ENCODE measurements at places on chromosomes 3 and 15. TPM values are rescaled to one million over a fixed set of nuclear protein-coding genes. Genes with fewer than 3 reads are reported as not detected.

GRCh38 chr3:112979244-112979832 lies 4.4 kb upstream of the CD200R1 start:
- no peaks in the 10 kb centered on the region for H3K4me1 ChIP-seq
- H3K27ac ChIP-seq: no peak overlapping the region
- peak; percentile 56 for DNase-seq
- peaks cover 20% of the 10 kb centered on the region for H3K27me3 ChIP-seq

DNA sequence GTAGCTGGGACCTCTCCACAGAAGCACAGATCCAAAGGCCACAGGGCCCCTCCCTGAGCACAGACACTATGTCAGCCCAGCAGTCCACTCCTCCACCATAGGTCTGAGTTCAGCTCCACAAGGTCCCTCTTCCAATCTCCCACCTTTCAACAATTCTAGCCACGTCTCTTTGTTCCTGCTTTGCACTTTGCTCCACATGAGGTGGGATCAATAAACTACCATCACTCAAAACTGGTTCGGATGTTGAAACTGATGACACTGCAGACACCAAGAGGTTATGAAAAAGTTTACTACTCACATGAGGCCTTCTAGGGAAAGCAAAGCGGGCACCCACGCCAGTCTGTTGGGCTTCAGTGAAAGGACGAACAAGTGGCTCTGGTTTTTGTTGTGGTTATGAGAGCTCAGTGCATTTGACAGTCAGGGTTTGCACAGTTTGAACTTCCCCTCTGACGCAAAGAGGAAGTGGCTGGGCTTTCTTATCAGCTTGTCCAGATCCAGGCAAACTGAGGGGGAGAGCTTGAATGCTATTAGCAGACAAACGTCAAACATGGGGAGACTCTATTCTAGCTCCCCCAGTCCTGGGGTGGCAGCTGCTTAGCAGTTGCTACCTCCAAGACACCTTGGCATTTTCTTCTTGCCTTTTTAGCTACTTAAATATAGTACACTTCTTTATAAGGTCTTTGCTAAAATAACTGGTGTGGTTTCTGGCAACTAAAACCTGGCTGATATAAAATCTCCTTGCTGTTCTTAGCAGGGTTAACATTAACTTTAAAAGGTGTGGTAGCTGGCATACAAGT lies 37.8 kb downstream of the ZNF445 start:
- H3K4me3 ChIP-seq: no peak overlapping the region
- no peaks in the 10 kb centered on the region for H3K27me3 ChIP-seq
- DNase-seq: no peak
- H3K4me1 ChIP-seq: no peaks in the 10 kb centered on the region

Gene PCYT1A
- total RNA-seq: 78.1 TPM

- peak; percentile 59 for DNase-seq
- no peak overlapping the region for H3K4me3 ChIP-seq
- H3K27me3 ChIP-seq: no peaks in the 10 kb centered on the region
These were observed 279.3 kb upstream of the CTNNB1 start for GRCh38 chr3:40920041-40920440.

Gene NR2E3
- total RNA-seq: 0.56 TPM

DNA sequence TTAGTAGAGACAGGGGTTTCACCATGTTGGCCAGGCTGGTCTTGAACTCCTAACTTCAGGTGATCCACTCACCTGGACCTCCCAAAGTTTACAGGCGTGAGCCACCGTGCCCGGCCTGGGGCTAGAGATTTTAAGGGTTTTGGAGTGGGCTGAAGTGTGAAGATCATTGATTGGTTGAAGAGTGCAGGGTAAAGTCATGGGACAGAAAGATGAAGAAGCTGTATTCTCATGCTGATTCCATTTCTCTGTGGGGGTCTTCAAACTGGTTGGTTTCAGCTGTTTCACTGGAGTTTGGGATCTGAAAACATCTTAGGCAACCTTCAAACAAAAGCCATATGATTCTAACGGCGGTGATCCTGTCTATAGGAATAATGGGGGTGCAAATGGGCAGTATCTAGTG lies 52.1 kb downstream of the GATM start:
- H3K4me3 ChIP-seq: no peak overlapping the region
- H3K27ac ChIP-seq: no peak overlapping the region
- no peaks in the 10 kb centered on the region for H3K4me1 ChIP-seq
- no peaks in the 10 kb centered on the region for H3K36me3 ChIP-seq
- H3K27me3 ChIP-seq: peaks cover 17% of the 10 kb centered on the region

GRCh38 chr3:34678575-34678974 lies 880.1 kb downstream of the PDCD6IP start:
- no peak overlapping the region for H3K4me3 ChIP-seq
- H3K27ac ChIP-seq: no peak overlapping the region
- DNase-seq: no peak
- H3K27me3 ChIP-seq: no peaks in the 10 kb centered on the region
- H3K4me1 ChIP-seq: peaks cover 10% of the 10 kb centered on the region

GRCh38 chr3:100209948-100210771 lies 50.6 kb upstream of the TBC1D23 start:
- no peak overlapping the region for H3K27ac ChIP-seq
- no peaks in the 10 kb centered on the region for H3K36me3 ChIP-seq
- H3K4me3 ChIP-seq: no peak overlapping the region
- no peaks in the 10 kb centered on the region for H3K4me1 ChIP-seq

DNA sequence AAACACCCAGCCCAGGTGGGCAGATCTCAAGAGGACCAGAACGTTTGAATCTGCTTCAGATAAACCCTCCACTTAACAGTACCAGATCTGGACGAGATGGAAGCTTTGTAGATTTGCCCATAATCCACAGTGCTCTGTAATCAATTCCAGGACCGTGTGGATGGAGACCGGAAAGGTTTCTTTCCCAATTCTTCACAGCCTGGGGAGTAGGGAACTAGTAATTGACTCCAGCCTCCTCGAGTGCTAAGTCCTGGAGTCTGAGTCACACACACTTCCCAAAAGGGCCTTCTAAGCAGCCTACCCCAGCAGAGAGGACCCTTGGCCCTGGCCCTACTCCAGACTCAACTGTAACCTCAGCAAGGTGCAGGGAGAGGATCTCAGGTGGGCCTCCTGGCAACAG lies 56.2 kb upstream of the TSEN2 start:
- H3K36me3 ChIP-seq: peaks cover 7% of the 10 kb centered on the region
- no peak for DNase-seq
- H3K27me3 ChIP-seq: no peaks in the 10 kb centered on the region
- no peak overlapping the region for H3K4me3 ChIP-seq
- H3K27ac ChIP-seq: no peak overlapping the region

DNA sequence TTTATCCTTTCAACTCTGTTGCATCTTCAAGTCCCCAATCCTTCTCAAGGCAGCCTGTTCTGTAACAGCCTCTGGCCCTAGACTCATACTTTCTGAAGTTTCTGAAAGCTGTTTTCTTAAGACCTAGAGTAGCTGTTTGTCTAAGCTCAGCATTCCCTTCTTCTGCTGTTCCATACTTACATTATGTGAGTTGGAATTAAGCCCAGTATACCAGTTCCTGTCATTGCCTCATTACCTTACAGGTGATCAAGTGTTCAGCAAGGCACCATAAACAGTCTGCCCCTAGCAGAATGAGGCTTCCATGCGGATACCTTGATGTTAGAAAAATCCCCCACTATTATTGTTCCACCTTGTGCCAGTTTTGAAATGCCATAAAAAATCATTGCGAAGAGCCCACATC lies 180.6 kb downstream of the PLCL2 start:
- H3K27ac ChIP-seq: no peak overlapping the region
- no peaks in the 10 kb centered on the region for H3K36me3 ChIP-seq
- no peak overlapping the region for H3K4me3 ChIP-seq
- no peaks in the 10 kb centered on the region for H3K4me1 ChIP-seq

DNA sequence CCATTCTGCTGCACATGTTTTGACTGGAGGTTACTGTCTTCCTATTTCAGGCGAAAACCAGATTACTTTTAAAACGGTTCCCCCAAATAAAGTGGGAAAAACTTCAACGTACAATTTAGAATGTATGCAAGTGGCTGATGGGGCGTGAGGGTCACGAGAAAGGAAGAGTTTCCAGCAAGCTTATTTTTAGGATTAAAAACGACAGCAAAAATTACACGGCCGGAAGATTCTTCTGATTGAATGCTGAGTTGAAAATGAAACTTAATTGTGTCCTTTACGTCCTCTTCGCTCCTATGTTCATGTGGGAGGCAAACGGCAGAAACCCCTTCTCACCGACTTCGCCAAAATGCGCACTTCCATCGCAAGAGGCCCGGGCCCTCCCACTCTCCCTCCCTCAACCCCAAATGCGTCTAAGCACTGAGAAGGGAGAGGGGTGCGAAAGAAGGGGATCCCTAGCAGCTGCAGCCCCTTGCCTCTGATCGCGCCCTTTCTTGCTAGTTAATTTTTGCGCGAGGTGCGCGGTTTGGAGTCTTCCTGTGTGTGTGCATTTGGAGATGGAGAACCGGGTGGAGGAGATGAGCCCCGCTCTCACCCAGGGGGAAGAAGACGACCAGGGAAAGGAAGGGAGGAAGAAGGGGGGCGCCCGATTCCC lies 656 bp downstream of the CD47 start:
- no peaks in the 10 kb centered on the region for H3K36me3 ChIP-seq
- H3K27me3 ChIP-seq: no peaks in the 10 kb centered on the region
- H3K4me3 ChIP-seq: peak overlapping the region; percentile 95
- peak overlapping the region; percentile 88 for H3K27ac ChIP-seq
- DNase-seq: peak; percentile 57

DNA sequence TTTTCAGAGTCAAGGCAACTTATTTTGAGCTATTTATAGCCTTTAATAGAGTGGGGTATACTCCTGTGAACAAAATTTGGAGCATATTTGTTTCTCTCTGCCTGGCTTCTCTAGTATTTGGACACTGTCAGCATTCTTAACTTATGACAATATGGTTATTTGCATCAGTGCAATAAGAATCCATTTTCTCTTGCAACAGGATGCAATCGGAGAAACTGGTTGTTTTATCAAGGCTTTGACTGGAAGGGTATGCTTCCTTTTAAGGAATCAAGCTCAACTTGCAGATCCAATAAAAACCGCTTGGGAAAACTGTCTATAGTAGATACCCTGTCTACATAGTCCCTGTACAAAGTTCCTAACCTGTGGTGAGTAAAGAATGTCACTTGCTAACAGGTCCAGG lies 106.7 kb downstream of the DPH6 start:
- no peak for DNase-seq
- no peaks in the 10 kb centered on the region for H3K4me1 ChIP-seq
- no peaks in the 10 kb centered on the region for H3K27me3 ChIP-seq
- H3K4me3 ChIP-seq: no peak overlapping the region
- peaks cover 12% of the 10 kb centered on the region for H3K36me3 ChIP-seq

GRCh38 chr15:65916041-65916663 lies 46.9 kb downstream of the RAB11A start:
- H3K4me3 ChIP-seq: no peak overlapping the region
- H3K4me1 ChIP-seq: no peaks in the 10 kb centered on the region
- no peaks in the 10 kb centered on the region for H3K36me3 ChIP-seq
- no peak for DNase-seq
- H3K27me3 ChIP-seq: no peaks in the 10 kb centered on the region

- no peaks in the 10 kb centered on the region for H3K27me3 ChIP-seq
- H3K4me1 ChIP-seq: no peaks in the 10 kb centered on the region
- DNase-seq: no peak
- H3K4me3 ChIP-seq: no peak overlapping the region
These were observed 79.7 kb downstream of the PEAK1 start for GRCh38 chr15:77340245-77340644.

DNA sequence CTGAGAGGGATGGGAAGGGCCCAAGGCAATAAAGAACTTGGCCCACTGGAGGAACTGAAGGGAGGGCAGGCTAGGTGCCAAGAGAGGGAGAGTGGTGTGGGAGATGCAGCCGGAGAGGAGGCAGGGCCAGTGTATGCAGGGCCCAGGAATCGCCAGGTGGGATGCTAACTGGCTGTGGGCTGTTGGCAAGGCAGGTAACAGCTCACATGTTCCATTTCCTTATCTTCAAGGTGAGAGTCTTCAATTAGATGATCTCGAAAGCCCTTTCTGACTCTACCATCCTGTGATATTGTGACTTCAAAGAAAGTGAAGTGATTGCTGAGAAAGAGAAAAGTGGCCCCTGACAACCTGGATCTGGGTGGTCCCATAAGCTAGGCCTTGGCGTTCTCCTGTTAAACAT lies 49.0 kb downstream of the CASR start:
- H3K27ac ChIP-seq: no peak overlapping the region
- H3K4me3 ChIP-seq: no peak overlapping the region
- peaks cover 20% of the 10 kb centered on the region for H3K27me3 ChIP-seq
- no peaks in the 10 kb centered on the region for H3K4me1 ChIP-seq
- no peak for DNase-seq

Gene TEX55
- total RNA-seq: not detected

- peak; percentile 65 for DNase-seq
- no peak overlapping the region for H3K27ac ChIP-seq
- H3K4me3 ChIP-seq: no peak overlapping the region
- no peaks in the 10 kb centered on the region for H3K36me3 ChIP-seq
- no peaks in the 10 kb centered on the region for H3K27me3 ChIP-seq
These were observed 55.9 kb upstream of the C3orf80 start for GRCh38 chr3:160169139-160169976.

Gene CTXND1
- total RNA-seq: not detected

DNA sequence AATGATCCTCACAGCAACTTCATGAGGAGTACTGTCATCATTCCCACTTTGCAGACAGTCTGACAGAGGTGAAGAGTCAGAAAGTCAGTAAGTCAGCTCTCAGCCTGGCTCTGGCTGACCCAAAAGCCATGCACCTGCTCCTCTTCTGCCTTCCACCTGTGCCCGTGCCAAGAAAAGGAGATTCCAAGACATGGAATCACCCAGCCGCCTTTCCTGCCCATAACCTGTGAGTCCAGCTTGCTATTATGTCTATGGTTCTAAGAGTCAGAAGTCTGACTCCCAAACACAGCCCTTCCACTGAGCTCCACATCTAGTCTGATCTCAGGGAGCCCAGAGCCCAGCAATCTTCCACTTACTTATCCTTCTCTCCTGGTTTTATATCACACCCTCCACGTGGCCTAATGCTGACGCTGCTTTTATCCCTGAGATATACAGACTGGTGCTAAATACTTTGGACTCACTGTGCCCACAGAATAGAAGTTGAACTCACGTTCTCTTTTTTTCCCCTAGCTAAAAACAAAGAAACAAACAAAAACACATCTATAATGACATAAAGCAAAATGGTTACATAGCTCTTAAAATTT lies 66.0 kb downstream of the PLD1 start:
- no peak overlapping the region for H3K4me3 ChIP-seq
- H3K27me3 ChIP-seq: no peaks in the 10 kb centered on the region
- DNase-seq: no peak
- H3K4me1 ChIP-seq: no peaks in the 10 kb centered on the region
- no peaks in the 10 kb centered on the region for H3K36me3 ChIP-seq

DNA sequence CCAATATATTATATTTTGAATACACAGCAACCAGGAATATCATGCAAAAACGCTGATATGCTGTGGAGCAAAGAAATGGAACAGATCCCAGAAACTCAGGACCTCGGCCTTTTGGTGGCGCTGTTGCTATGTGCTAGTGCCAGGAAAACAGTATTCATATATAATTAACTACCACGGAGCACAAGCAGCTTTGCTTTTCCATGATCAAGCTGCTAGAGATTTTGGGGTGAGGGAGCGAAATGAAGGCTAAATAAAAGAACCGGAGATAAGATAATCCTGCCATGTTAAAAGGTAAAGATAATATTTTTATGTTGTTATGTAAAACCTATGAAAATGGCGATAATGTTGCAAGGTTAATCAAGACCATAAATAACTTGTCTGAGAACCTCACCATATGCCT lies 157.7 kb upstream of the FAM3D start:
- H3K4me1 ChIP-seq: no peaks in the 10 kb centered on the region
- H3K27me3 ChIP-seq: no peaks in the 10 kb centered on the region
- H3K4me3 ChIP-seq: no peak overlapping the region
- no peaks in the 10 kb centered on the region for H3K36me3 ChIP-seq

Gene KLHL40
- total RNA-seq: not detected

Gene GNAT1
- not detected for total RNA-seq

GRCh38 chr15:27361438-27361837 lies 390.5 kb downstream of the GABRG3 start:
- H3K27me3 ChIP-seq: no peaks in the 10 kb centered on the region
- H3K36me3 ChIP-seq: peaks cover 5% of the 10 kb centered on the region
- H3K27ac ChIP-seq: no peak overlapping the region
- no peaks in the 10 kb centered on the region for H3K4me1 ChIP-seq
